ENCODE measurements at places on chromosomes 5 and 9. TPM values are rescaled to one million over a fixed set of nuclear protein-coding genes. Genes with fewer than 3 reads are reported as not detected.

GADD45G gene
- 3.8 TPM for total RNA-seq

PRDM9 gene
- total RNA-seq = not detected

GRCh38 chr9:134487066-134487710 lies 154.4 kb upstream of the COL5A1 start:
- DNase-seq = no peak

DNA sequence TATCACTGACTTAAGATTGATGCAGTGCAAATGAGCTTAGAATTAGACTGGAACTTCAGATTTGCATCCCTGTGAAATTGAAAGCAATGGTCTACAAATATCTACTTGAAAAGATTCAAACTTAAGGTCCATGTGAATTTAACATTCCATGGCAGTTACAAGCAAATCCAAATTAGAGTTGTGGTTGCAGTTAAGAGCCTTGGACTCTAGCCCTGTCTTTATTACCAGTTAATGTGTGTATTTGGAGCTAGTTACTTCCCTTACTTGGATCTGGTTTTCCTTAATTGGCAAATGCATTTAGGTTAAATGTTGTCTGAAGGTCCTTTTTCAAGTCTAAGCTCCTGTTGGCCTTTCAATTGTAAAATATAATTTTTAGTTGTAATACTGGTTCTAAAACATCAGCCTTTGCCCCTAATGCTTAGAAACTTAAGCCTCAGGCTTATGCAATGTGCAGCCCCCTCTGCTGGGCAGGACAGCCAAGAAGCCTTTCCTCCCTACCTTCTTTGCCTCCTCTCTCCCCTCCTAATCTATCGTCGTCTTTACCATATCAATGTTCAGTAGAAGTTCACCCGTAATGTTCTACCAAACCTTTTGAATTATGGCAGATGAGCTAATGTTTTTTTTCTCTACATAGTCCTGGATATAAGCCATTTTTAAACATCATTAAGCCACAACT lies 59.5 kb downstream of the ERMP1 start:
- no peak for DNase-seq
